Activated T-helper 17 cell treated with anti-CD3 and anti-CD28 coated beads, Interleukin-2, amount 50 U/mL, for 72 hours (primary cell): ENCODE measurements at places on chromosomes 4 and X.

- ATAC-seq: no peak
These were observed 322.0 kb downstream of the FSTL5 start for GRCh38 chr4:161841759-161842158.

- no peak for ATAC-seq
These were observed 143.0 kb upstream of the GNPDA2 start for GRCh38 chr4:44869222-44869882.

DNA sequence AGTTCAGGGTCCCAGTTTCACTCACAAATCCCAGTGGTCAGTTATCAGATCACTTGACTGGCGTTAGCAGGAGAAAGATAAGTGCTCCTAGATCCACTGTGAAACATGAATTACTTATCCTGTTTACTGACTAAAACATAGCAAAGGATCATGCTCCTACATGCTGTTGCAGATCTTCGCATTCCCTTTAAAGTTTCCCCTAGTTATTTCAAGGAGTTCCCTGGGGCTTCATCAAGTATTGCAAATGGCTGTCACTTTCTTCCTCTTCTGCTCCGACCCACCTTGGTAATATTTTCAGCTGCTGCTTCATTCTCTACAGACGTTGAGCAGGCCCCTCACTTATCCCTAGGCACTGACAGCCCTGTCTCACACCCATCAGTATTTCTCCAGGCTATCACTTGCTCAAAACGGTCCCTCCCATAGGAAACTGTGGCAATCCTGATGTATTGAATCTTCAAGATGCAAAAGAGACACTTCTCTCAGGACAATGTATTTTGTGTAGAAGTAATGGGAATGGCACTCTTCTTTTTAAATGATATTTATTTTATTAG lies 466.0 kb downstream of the INPP4B start:
- no peak for ATAC-seq

GRCh38 chr4:136900696-136901095 lies 631.6 kb downstream of the PCDH18 start:
- ATAC-seq: no peak

- no peak for ATAC-seq
These were observed 45.5 kb upstream of the CYP2U1 start for GRCh38 chr4:107885865-107886264.

DNA sequence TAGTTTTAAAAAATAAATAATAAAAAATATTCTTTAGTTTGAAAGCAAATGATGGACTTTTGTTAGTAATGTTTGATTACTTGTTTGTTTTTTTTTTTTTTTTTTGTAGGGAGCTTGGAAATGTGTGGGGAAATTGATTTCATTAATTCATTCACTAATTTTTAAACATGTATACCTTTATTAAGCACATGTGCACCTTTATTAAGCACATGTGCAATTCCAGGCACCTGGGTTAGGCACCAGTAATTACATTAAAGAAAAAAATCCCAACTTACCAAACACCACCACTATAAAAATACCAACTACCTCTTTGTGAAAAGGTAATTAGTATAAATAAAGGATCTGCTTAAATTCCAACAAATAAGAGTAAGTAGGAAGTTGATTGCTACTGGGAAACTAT lies 9.5 kb downstream of the GUCY1B1 start:
- no peak for ATAC-seq

GRCh38 chr4:16267639-16268038 lies 41.4 kb upstream of the TAPT1 start:
- no peak for ATAC-seq

GRCh38 chr4:17624821-17625220 lies 10.4 kb downstream of the MED28 start:
- ATAC-seq: no peak

DNA sequence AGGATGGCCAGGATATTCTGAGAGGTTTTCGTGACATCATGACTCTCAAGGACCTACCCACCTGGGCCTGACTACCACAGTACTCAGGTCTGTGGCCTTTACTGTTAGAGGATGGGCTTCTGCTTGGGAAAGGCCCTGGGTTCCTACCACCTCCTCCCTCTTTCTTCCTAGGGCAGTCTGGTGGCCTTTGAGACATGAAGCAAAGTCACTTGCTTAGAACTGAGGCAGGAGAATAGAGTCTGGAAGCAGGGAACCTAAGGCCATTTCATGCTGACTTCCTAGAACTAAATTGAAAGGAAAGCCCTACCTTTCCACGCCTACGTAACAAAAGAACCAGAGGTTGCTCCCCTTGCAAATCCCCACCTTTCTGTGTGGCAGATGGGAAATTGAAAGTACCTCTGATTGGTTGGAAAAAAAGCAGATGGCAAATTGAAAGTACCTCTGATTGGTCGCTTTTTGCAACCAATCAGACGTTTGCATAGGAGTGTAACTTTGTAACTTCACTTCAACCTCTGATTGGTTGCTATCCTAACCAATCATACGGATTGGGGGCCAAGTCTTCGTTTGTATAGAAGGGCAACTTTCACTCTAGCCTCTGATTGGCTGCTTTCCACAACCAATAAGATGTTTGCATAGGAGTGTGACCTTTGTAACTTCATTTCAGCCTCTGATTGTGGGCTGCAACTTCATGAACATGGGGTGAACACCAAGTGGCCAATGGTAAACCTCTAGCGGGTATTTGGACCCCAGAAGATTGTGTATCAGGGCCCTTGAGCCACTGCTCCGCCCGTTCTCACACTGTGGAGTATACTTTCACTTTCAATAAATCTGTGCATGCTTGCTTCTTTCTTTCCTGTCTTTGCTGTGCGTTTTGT lies 9.9 kb upstream of the AKAP14 start:
- ATAC-seq: peak; percentile 79

- no peak for ATAC-seq
These were observed 34.6 kb downstream of the COX18 start for GRCh38 chr4:73034896-73035295.

DNA sequence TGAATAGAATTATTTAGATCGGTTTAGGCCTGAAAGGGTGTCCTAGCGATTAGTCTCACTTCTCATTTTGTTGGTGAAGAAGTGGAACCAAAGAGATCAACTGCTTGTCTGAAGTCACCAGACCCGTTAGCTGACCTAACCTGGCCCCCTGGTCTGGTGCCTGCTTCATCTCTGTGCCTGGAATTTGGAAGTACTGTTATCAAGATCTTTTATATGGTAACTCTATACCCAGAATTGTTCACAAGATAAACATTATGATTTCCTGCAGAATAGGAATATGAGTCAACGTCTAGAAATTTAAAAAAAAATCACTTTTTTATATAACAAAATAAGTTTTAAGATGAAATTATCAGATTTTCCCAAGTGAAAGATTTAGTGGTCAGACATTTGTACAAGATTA lies 37.2 kb downstream of the LRP2BP start:
- ATAC-seq: no peak

DNA sequence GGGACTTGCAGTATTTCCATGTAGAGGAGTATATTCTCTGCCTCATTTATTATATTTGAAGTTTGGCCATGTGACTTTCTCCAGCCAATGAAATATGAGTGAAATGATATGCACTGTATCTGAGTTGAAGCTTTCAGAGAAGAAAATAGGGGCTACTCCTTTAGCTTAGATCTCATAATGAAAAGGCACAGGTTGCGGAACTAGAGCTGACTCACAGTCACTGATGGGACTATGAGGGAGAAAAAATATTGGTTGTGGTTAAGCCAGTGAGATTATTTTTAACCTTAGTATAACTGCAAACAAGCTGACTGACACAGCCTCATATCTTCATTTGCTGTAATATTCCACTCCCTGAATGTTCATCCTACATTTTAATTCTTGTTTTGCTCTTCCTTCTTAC lies 1104.3 kb downstream of the RPA4 start:
- ATAC-seq: no peak

- ATAC-seq: no peak
These were observed 15.1 kb downstream of the SMS start for GRCh38 chrX:21955403-21956189.

DNA sequence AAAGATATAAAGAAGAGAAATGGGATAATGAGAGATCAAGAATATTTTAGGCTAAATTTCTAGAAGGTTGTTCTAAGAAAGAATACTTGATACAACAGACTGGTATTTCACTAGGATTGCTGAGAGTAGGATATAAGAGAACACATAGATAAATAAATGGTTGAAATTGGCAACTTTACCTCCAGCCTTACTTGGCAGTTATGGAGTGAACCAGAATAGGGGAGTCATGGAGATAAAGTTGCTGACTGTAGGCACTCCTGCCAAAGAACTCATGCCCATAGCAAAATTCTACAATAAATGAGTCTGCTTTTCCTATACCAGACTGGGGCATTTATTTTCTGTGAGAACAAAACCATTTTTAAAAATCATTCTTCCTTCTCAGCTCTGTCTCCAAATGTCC lies 26.4 kb upstream of the MMRN1 start:
- ATAC-seq: no peak

- peak; percentile 91 for ATAC-seq
These were observed 58.1 kb downstream of the MAML3 start for GRCh38 chr4:140095694-140096482.

DNA sequence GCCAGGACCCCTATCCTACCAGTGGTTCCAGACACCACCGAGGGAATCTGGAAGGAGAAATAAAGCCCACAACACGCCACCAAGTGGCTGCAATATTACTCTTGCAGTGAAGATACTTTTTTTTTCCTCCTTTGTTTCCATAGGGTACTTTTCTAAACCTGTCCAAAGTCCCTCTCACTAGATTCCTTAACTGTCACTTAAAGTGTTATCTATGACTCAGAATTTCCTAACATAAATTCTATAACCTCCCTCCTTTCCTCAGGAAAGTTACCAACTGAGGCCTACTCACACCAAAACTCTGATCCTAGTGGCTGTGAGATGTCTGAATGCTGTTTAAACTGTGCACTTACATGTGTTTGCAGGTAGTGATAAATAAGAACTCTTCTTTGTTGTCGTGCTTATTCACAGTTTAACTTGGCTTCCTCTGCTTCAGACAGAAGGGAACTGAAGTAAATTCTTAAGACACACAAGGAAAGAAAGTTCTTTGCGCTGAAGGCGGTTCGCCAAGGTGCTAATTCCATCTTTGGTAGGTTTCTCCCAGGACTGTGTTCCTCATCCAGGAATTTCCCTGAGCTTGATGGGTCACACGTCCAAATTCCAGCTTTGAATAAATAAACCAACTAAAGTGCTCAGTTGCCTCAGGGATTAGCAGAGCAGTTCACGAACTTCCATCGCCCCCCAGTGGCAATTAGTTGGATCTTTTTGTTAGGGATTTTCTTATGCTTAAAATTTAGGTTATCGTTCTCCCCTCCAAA lies 10.7 kb upstream of the HCCS start:
- ATAC-seq: no peak

DNA sequence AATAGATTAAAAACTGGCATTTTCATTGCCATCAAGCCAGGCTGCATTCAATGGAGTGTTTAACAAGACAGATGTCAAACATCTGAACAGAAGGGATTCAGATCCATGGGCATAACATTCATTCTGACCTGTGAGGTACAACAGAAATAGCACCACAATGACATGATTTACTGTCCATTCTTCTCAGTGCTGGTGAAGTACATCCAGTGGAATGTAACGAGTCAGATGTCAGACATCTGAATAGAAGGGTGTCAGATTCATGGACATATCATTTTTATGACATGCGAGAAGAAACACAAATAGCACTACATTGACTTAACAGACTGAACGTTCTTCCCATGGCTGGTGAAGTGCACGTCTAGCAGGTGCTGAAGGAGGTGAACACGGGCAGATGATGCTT lies 186.4 kb downstream of the PPP4R3C start:
- no peak for ATAC-seq

DNA sequence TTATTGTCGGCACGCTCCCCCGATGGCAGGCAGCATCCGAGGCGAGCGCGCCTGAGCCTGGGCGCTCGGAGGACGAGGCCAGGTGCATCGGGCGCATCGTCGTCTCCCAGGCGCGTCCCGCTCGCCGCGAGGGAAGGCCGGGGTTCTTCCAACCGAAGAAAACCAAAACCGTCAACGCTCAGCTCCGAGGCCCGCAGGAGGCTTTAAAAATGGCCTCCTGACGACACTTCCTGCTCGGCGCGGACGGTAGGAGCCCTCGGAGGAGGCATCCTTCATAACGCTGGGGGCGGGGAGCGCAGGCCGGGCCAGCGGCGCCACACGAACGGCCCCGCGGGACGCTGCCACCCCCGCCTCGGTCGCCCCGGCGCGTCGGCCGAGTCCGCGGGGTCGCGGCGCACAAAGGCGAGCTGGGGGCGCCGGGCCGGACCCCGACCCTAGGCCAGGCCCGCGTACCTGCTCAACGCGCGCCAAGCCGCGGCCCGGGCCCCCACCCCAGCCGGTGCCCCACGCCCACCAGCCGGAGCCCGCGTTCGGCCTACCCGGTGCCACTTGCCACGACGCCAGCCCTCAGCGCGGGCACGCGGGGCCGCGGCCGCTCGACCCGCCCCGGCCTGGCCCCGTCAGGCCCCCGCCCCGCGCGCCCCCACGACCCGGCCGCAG lies 501 bp downstream of the ZNF518B start:
- ATAC-seq: peak; percentile 69

- no peak for ATAC-seq
These were observed 116.9 kb upstream of the GALNT7 start for GRCh38 chr4:173051716-173052115.
